Foreskin melanocyte (primary cell): ENCODE measurements at places on chromosomes 5 and 9.

DNA sequence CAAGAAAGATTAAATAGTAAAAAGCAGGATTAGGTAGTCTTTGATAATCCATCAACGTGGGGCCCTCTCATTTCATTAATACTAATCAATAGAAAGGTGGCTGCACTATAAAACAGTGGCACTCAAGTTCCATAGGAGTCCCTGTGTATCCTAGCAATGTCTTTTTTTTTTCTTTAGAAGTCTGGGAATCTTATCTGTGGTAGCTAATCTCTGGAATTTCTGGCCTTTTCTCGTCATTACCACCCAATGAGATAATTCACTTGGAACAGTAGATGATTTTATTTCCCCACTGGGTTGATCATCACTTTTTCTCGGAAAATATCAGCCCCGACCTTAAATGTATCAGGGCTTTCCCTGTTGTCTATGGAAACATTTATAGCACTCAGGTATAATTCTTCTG, 86.8 kb upstream of the CDH6 start:
- DNase-seq = no peak

GRCh38 chr9:6184749-6185645, 30.6 kb upstream of the IL33 start:
- DNase-seq = no peak

DNA sequence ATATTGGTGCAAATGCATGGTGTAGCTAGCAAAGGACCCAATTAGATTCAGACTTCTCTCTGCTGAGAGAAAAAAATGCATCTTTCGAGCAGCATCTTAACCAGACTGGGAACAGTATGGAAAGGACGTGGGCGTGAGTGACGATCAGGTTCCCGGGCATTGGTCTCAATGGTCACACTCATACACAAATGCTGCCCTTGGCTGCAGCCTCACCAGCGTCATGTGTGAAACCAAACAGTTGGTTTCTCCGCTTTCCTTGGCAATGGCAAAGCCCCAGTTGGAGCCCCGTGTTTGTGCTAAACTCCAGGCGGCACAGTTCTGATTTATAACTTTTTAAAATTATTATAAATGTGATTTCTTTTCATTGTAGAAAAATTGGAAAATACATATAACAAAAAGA, 237.8 kb downstream of the SEC61B start:
- DNase-seq = no peak

DNA sequence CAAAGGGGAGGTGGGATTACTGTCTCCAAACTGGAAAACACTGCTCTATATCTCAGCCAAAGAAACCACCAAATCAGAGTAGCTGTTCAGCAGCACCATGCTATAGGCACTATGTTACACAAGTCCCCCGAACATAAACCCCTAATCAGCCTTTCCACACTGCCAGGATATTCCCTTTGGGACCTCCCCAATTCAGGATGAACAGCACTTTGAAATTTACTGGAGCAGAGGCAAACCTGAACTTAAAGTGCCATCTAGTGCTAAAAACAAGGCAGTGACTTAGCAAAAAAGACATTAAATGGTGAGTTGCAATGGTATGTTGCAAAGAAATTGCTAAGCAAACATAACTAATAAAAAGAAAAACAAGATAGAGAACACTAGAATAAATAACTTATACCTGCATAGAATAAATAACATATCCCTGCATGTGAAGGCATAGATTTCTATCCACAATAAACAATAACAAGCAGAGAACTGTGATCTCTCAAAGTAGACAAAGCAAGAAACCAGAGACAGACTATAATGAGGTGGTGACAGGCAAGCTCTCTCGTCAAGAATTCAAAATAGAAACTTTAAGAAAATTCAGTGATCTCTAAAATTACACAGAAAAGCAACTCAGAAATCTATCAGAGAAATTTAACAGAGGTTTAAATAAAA, 584.4 kb upstream of the ACO1 start:
- DNase-seq = peak; percentile 41

DNA sequence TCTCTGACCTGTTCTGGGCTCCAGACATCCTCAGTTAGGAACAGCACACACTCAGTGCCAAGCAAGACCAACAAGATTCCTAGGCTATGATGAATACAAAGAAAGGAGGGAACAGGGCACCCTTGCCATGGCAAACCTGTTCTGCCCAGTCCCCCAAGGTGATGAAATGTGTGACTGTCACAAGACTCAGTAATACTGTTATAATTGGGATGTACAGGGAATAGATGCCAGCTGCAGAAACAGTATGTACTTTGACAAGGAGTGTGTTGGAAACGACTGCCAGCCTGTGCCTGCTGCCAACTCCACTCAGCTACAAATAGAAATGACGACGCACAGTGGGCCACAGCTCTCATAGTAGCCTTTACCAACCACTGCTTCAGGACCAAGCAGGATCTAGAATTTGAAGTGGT, 453.0 kb downstream of the EFNA5 start:
- DNase-seq = no peak

DNA sequence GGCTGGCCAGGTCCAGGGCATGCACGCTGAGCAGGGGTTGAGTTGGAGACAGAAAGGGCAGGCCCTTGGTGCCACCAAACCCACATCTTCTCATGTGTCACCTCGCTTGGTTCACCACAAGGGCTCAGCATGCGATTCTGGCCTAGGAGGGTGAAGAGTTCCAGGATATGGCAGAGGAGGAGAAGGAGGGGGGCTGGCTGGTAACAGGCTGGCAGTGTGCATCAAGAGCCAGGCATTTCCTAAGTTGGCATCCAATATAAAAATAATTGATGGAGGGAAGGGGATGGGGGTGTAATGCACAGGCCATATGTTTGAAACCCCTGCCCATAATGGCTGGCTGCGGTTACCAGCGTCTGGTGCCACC, 255.6 kb downstream of the NFIB start:
- no peak for DNase-seq

GRCh38 chr9:126957687-126958053, 43.1 kb downstream of the RALGPS1 start:
- DNase-seq = no peak

DNA sequence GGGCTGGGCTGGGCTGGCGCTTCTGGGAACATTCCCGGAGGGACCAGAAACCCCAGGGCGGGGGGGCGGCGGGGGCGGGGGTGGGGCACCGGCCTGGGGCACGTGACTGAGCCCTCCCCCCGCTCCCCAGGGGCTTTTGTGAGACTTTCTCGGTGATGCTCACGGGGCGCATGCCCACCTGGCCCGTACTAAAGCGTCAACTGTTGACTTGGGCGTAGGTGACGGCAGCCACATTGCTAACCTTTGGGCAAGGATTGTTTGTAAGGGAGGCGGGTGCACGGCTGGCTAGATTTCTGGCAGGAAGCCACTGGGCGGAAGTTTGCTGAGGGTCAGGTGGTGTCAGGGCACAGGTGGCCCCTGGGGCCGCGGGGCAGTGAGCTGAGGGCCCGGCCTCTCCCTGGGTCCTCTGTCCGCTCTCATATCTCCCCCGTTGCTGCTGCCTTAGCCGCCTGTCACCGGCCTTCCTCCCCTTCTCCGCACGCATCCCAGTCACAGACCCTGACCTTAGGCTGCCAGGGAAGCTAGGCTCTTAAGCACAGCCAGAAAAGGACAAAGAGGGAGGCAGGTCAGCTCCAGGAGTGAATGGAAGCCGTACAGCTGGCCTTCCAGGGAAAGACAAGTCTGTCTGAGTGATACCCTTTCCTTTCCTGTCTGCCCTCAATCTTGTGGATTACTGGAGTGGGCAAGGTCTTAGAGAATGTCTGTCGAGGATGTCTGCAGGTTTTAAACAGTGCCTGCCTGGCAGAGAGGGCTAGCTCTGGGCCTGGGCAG, 812 bp downstream of the CACFD1 start:
- no peak for DNase-seq

DNA sequence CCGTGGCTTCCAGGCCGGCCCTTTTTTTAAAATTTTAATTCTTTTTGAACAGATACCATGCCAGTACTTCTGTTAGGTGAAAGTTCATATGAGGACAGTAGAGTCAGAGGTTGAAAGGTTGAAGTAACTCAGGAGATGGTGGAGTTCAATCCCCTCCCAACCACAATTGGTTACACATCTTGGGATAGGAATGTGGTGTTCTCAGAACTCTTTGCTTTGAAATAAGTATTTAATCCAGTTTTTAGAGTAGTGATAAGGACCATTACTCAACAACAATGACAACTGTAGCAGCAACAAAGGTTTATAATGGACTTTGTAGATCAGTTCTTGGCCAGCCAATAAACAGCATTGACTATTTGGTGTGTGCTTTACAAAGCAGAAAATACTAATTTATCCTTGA, 116.0 kb downstream of the ARHGAP26 start:
- DNase-seq = no peak
